ENCODE measurements at places on chromosomes 5 and 9.
A peak's percentile ranks its signal among the peaks of the same experiment; 100 is the strongest.

DNA sequence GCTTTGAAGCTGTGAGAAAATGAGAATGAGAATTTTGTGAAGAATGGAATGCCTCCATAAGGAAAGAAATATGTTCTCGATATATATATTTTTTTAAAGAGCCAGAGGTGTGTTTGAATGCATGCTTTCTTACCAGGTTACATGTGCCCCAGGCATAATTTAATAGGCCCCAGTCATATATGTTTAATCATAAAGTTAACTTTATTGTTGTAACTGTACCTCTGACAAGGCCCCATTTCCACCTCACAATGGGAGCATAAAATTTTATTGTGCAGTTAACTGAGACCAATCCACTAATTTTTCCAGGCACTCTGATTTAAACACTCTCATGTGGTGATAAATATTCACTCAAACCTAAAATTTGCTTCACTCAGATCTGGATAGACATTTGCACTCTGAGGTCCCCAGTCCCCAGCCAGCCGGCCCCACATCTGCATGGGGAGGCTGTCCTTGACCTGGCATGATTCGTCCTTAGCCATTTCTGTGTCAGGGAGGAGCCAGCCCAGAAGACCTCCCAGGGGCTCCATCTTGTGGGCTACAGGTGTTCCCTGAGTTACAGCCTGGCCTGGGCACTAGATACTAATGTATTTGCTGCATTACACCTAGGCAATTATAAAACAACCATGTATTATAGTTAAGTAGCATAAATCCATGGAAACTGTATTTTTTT lies 245.8 kb downstream of the MTRR start:
- DNase-seq = no peak

DNA sequence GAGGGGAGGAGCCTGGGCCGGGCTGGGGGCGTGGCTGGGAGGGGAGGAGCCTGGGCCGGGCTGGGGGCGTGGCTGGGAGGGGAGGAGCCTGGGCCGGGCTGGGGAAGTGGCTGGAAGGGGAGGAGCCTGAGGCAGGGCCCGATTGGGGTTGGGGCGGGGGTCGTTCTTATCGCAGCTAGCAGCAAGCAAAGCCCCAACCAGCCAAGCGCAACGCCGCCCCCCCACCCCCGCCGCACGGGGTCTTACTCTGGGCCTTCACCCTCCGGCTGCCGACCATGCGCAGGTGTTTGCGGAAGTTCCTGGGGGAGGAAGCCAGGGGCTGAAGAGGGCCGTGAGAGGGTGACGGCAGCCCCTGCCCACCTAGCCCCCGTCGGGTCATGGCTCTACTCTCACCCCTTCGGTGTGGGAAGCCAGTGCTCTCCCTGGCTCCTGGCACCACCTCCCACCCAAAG lies 5.0 kb downstream of the NSMF start:
- peak; percentile 86 for DNase-seq

- no peak for DNase-seq
These were observed at the start of gene SPARC for GRCh38 chr5:151686674-151687407. Gene SPARC (minus strand): TSS chr5:151686915. CDS start chr5:151676188, 10,727 bp downstream.

- no peak for DNase-seq
These were observed 101.4 kb downstream of the ZFAND5 start for GRCh38 chr9:72263572-72263971.

- no peak for DNase-seq
These were observed 37.9 kb downstream of the SLC6A7 start for GRCh38 chr5:150227606-150228273.

GRCh38 chr9:137150617-137151457 lies 11.9 kb downstream of the GRIN1 start:
- DNase-seq = peak; percentile 77

DNA sequence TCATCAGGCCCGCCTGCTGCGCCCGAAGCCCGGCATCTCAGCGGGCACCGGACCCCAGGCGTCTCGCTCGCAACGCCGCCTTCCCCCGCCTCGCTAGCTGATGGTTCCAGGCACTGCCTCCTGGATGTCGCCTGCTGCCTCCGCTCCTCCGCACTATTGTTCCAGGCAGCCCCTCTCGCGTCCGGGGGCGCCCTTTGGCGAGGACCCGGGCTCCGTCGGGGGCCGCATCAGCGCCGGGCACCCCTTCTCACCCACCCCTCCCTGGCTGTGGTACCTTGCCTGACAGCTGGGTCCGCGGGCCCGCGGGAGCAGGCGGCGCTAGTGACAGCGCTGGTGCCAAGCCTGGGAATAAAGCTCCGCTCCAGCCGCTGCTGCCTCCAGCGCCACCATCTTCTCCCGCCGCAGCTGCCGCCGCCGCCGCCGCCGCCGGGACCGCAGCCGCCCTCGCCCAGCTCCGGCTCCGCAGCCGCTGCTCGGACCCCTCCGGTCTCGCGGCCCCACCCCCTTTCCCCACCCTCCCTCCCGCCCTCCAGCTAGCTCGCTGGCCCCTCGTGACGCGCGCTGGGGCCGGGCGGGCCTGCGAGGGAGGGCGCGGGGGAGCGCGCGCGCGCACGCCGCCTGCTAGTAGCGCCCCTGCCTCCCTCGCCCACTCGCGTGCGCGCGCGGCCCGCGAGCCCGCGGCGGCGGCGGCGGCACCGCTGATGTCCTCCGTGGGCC lies at the start of gene APBA1:
TSS of gene APBA1 (minus strand) at position 493 of the 717 bp plus-strand sequence.
- peak; percentile 35 for DNase-seq

DNA sequence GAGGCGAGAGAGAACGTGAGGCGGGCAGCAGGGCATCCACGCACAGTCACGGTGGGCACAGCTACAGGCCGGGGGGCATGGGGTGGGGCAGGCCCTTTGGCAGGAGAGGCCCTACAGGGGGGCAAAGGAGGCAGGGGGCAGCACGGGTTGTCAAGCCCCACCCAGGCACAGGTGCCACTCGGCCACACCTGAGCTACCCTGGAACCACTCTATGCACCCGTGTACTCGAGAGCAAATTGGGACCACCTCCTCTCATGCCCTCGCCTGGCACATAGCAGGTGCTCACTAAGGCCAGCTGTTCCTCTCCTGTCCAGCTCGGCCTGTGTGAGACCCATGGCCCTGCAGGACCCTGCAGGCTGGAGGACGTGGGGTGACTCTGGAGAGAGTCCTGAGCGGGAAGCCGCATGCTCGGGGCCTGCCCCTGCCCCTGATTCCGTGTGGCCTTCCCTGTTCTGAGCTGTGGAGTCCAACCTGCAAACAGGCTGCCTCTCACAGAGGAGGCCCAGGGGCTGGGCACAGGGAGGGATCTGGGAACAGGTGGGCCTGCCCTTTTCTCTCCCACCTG lies 31.4 kb upstream of the SARDH start:
- no peak for DNase-seq

GRCh38 chr9:127758843-127759242 lies 19.6 kb downstream of the SH2D3C start:
- no peak for DNase-seq

- DNase-seq = no peak
These were observed 109.4 kb downstream of the MACROH2A1 start for GRCh38 chr5:135289651-135290050.

DNA sequence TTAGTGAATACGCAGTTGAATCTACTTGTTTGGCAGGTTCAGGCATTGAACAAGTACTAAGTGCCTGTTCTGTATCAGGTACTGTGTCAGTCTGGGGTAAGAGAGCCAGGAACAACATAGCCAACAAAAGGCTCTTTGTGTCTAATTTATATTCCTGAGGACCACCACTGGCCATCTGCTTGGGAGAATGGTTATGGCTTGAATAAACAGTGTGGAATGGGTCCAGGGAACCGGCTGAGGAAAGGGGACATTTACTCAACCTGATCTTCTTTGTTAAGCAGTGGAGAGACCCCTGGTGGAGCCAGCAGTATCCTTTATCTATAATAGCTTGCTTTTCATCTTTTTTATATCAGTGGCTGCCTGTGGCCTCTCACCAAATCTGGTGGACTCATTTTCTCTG lies 38.6 kb downstream of the EXOSC2 start:
- DNase-seq = no peak

- DNase-seq = no peak
These were observed 7.4 kb downstream of the RNF208 start for GRCh38 chr9:137214620-137215019.

DNA sequence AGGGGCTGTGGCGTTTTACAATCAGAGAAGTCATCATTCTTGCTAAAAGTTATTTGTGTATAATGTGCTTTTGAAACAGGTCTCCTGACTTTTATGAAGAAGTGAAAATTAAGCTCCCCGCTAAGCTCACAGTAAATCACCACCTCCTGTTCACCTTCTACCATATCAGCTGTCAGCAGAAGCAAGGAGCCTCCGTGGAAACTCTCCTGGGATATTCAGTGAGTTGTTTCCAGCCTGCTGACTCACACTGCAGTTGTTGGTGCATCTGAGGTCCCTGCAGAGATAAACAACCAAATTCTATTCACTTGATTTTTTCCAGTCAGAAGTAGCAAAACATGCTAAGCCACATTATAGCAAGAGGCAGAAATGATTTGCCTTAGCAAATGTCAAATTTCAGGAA lies 156.7 kb downstream of the DOCK8 start:
- DNase-seq = no peak

GRCh38 chr9:98701576-98701975 lies 7.2 kb downstream of the GABBR2 start:
- DNase-seq = no peak

GRCh38 chr5:138737494-138738265 lies 15.5 kb upstream of the CTNNA1 start:
- no peak for DNase-seq

- no peak for DNase-seq
These were observed 271.8 kb upstream of the DMAC1 start for GRCh38 chr9:8071445-8071798.

- no peak for DNase-seq
These were observed 87.5 kb upstream of the FBXW11 start for GRCh38 chr5:172093965-172094364.

DNA sequence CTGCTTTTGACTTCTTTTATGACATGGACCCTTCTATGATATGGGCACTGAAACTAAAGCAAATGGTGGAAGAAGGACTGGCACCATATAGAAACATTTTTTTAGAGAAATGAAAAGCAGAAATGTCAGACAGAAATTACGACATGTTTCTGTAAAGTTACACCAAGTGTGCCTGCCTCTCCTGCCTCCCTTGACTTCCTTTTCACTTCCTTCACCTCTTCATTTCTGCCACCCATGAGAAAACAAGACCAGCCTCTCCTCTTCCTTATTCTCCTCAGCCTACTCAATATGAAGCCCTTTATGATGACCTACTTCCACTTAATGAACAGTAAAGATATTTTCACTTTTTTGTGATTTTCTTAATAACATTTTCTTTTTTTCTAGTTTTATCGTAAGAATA lies 44.5 kb downstream of the ERCC6L2 start:
- DNase-seq = no peak

- DNase-seq = no peak
These were observed 23.7 kb upstream of the MINAR2 start for GRCh38 chr5:129724222-129724621.

DNA sequence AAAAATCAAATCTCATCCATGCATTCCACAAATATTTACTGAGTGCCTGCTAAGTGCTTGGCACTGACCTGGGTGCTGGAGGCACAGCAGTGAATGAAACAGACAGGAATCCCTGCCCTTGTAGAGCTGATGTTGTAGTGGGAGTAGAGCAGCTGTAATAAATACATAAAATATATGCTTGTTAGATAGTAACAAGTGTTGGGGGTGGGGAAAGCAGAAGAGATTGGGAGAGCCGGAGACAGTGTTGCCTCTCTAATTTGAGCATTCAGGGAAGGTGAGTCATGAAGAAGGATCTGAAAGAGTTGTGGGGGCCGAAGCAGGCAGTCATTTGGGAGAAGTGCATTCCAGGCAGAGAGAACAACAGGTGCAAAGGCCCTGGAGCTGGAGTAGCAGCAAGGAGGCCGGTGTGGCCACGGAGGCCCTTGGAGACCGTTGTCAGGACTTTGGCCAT lies 97.9 kb downstream of the ZNF618 start:
- DNase-seq = no peak

- DNase-seq = no peak
These were observed 333.5 kb upstream of the ACTBL2 start for GRCh38 chr5:57816108-57816507.

DNA sequence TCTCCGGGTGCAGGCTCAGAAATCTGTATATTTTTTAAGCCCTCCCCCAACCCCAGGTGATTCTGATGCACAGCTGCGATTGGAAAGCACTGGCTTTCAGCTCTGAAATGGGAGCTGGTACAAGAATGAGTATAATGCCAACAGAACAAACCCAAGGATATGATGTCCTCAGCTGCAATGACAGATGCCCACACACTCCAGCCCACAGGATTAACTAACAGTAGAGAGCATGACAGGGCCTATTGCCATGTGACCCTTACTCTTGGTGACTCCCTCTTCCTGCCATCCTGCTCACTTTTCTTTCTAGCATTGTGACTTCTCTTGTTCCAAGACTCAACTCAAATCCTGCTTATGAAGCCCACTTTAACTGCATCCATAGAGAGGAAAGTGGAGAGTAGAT lies 174.5 kb downstream of the FGF18 start:
- no peak for DNase-seq

- no peak for DNase-seq
These were observed 406.1 kb downstream of the NR2F1-AS1 start for GRCh38 chr5:93174930-93175329.

GRCh38 chr9:136133191-136133958 lies 14.7 kb upstream of the TMEM250 start:
- peak; percentile 61 for DNase-seq

- no peak for DNase-seq
These were observed 15.5 kb upstream of the ZBED3 start for GRCh38 chr5:77102549-77102948.

DNA sequence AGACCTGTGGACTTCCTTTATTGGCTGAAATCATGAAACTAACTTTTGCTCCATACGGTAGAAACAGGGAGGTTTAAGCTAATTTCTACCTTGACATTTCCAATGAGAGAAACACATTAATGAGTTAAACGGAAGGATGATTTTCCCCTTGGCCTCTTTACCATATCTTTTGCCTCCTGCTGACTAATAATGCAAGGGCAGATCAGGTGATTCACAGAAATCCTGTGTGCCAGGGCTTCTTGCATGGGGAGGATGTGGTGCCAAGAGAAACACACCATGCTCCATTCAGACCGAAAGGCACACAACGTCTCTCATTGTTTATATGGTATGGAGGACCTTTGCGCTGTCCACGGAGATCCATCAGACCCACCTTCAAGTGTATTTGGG lies 17.4 kb upstream of the PRLR start:
- no peak for DNase-seq

Measured in B cell (primary cell).